Activated CD4-positive, alpha-beta T cell treated with anti-CD3 and anti-CD28 coated beads, Interleukin-2, amount 50 U/mL, for 48 hours (primary cell): ENCODE measurements at places on chromosomes 2 and 18.
A peak's percentile ranks its signal among the peaks of the same experiment; 100 is the strongest.

DNA sequence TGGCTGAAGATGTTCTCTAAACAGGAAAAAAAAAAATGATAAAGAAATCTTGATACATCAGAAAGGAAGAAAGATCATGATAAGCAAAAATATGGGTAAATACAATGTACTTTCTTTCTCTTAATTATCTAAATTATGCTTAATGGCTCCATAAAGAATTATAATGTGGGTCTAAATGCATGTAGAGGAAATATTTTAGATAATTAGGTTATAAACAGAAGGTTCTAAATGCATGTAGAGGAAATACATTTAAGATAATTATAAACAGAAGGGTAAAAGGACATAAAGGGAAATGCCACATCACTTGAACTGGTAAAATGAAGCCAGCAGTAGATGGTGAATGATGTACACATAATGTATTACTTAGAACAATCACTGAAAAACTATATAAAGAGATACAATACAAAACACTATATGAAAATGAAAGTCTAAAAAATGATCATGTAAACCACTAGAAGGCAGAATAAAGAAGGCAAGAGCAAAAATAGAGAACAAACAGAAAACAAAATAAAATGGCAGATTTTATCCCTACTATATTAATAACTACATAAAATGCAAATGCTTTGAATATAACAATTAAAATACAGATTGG, 308.4 kb upstream of the CDH2 start:
- no peak for DNase-seq

GRCh38 chr18:11272516-11272915, 123.1 kb upstream of the PIEZO2 start:
- no peak for DNase-seq

- DNase-seq, result no peak
Measured at GRCh38 chr2:94602466-94602865, 268.8 kb upstream of the TEKT4 start.

DNA sequence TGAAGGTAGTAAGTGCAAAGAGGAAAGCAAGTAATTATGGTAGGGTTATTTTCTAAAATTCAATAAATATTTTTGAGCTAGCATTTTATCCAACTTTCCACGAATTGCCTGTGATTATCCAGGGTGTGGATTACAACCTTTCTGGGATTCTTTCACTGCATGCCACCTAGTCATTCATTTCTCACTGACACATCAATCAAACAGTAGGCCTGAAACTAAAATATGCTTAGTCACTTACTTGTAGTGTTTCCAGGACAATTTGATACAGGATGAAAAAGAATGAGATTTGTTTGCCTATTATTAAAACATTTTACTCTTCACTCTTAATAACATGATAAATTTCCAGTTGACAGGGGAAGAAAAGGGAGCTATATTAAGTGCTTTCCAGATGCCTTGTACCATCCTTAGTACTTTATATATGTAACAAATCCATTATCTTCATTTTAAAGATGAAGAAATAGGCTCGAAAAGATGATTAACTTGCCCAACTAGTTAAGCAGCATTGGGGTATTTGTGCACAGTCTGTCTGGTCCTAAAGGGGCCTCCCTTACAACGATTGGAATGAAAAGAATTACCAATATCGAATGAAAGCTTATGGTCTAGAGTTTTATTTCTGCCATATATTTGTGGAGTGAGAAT, 70.4 kb downstream of the KCTD1 start:
- DNase-seq, result no peak

- peak; percentile 45 for DNase-seq
Measured at GRCh38 chr2:101330253-101330933, 21.9 kb upstream of the RNF149 start.

DNA sequence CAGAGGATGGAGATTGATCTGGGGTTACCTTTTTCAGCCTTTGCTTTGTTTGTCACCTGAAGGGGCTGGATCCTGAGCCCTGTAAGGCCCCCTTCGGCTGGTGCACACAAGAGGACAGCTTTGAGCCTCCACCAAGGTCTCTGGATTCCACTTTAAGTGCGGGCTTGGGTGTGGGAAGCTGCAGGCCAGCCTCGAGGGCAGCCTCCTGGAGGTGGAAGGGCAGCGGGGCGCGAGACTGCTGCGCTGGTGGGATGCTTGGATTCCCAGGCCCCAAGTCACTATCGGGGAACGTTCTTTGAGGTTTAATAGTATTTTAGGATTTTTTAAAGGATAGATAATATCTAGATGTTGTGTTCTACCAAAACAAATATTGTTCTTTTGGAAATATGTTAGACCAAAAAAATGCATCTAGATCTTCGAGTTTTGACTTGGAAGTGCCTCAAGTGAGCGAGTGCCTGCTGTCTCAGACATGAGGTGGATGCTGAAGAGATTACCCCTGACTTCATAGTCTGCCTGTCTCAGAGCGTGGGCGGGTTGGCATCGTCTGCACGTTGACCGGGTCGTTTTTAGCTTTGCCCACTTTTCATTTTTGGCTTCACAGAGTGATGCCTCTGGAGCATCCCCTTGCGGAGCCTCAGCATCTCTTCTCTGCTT, 113.8 kb downstream of the AGAP1 start:
- DNase-seq, result no peak

- no peak for DNase-seq
Measured at GRCh38 chr2:219636144-219636915, 8.9 kb downstream of the SLC4A3 start.

DNA sequence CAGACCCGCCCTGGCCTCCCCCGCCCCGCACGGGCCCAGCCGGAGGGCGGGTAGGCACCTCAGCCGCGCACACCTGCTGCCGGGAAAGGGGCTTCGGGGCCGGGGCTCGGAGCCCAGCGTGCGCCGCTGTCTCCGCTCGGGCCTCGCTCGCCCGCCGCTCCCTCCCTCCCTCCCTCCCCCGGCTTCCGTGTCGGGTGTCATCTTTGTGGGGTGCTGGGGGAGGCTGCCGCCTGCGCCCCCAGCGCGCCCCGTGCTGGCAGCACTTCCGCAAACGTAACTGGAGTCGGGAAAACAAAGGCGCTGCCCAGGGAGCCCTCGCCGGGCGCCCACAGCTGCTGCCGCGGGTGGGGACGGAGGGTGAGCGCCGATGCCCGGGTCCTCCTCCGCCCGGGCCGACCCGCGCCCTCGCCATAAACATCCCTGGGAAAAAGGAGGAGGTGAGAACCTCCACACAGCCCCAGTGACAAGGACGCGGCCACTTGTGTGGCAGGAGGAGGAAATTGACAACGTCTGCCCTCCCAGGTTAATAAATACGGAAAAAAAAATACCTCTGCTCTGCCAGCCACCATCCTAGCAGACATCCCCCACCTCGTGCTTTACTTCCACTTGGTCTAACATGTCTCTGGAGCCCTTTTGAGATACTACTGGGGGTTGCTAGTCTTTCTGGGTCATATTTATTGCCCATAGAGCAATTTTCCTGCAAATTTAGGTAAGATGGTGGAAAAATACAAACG, 550 bp downstream of the MFSD6 start:
- peak; percentile 74 for DNase-seq

GRCh38 chr2:101517758-101518271, 42.9 kb upstream of the RFX8 start:
- DNase-seq, result no peak

DNA sequence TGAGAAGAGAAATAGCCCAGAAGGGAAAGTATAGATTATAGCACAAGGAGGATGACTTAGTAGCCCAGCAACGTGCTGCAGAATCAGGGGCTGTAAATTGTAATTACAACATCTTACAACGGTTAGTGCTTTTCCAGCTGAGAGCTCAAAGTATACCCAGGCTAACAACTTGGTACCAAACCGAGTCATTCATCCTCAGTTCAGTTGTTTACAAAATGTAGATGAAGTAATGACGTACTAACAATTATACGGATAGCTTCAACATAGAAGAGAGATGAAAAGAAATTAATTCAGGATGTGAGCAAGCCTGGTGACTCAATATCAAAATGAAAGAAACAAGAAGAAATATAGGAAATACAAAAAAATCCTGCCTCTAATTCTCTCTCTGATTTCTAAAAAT, 99.2 kb downstream of the DYNAP start:
- no peak for DNase-seq

DNA sequence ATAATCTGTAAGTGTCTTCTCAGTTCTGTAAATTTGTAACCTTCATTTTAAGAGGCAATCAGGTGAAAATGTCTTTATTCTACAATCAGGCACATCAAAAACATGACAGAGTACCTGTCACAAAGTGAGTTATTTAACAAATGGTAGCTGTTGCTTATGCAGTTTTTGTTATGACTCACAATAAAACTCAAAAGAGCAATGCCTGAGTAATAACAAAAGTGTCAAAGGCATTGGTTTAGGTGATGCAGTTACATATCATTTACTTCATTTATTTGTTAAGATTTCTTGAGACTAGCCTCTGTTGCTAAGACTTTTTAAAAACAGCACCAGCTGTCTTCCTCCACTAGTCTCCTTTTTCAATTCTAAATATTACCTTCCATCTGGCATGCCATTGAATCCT, 177.8 kb downstream of the KIAA1328 start:
- DNase-seq, result no peak

DNA sequence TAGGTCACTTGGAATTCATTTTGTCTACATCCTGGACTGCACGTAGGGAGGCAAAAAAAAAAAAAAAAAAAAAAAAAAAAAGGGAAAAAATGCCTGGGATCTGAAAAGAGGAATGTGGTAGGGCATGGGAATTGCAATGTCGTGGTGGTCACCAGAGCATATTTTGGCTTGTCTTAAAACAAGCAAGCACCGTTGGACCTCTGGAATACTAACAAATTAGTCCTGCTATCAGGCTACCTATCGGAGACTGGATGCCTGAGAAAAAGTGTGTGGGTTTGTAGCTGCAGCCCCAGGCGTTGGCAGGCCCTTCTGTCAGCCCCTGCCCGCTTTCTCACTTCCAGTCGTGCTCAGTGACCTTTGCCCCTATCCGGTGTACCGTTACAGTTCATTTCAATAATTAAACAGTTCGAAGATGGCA, 588.5 kb upstream of the ZEB2 start:
- DNase-seq, result no peak

- no peak for DNase-seq
Measured at GRCh38 chr2:164065038-164065437, 329.2 kb upstream of the FIGN start.

- no peak for DNase-seq
Measured at GRCh38 chr18:55893948-55894347, 306.0 kb upstream of the TCF4 start.

DNA sequence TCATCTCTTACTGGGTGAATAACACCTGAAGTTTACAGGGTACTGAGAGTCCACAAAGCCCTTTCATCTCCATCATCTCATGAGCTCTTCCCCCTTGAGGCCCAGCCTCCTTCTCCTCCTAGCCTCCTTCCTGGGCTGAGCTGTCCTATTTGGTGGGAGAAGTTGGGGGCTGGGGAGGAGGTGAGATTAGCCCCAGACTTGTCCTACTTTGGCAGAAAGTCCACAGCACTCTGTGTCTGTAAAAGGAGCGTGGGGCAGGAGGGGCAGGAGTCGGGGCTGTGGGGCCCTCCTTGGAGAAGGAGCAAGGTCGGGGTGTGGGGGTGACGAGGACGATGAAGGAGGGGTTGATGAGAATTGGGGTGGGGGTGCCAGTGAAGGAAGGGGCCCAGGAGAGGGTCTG, 10.0 kb upstream of the DES start:
- no peak for DNase-seq

DNA sequence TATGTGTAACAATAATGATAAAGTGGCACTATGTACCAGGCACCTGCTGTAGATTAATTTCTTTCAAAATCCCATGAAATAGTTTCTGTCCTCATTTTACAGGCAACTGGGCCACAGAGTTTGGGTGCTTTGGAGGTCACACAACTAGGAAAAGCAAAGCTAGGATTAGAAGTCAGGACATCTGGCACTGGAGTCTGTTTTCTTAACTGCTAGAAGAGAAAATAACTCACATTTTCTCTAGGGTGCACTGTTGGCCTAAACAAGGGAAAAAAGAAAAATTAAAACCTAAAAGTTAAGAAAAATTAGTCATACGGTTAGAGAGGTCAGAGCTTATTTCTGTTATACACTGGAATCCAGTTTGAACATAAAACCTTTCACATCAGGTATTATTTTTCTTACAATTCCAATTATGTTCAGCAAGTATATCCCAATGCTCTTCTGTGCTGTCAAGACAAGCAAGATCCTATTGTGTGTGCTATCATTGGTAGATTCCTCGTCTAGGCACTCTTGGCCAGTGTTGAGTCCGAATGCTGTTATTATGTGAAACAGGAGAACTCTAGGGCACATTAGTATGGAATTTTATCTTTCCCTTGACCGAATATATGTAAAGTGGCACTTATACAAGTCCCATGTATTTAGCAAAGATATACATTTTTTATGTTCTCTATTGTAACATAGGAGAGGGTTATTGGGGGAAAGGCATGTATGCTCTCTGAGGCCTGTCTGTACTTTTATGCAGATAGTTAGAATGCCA, 1.5 kb upstream of the OSGEPL1 start:
- no peak for DNase-seq

- no peak for DNase-seq
Measured at GRCh38 chr2:202278036-202278760, 12.6 kb downstream of the NOP58 start.

GRCh38 chr18:40413160-40413559, 1541.9 kb upstream of the PIK3C3 start:
- DNase-seq, result no peak

GRCh38 chr2:38390947-38391346, 13.9 kb upstream of the ATL2 start:
- DNase-seq, result no peak

DNA sequence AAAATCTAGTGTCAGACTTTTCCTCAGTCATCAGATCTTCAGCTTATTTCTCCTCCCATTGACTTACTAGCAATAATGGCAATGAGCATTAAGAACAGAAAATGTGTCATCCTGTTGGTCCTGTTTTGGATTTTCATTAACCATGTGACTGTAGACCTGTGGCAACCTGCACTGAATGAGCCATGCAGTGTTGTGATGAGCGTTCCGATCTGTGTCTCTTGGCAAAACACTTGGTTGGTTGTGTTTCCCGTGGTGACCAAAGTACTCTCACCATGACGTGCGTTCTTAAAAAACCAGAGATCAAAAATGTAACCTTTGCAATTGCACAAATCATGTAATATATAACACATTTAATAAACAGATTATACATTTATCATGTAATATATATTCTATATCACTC, 138.6 kb downstream of the MAP3K20 start:
- no peak for DNase-seq

GRCh38 chr2:211860224-211860623, 678.4 kb downstream of the ERBB4 start:
- no peak for DNase-seq

DNA sequence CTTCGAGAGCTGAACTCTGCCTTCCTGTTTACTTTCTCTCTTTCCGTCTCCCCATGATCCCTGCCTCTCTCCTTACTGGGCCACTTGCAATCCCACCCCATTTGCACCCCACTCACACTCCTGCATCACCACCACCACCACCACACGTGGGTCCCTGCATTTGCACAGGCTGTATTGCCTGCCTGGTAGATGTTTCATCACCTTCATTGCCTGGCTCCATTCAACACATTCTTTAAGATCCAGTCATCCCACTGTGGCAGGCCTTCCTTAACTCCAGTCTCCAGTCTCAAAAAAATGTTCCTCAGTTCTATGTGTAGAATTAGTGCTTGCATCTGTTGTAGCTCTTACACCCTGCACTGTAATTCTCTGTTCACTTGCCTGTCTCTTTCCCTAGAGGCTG, 13.9 kb downstream of the NOSTRIN start:
- no peak for DNase-seq
